Islet precursor cell (in vitro differentiated cells): ENCODE measurements at places on chromosomes 7 and 10.

DNA sequence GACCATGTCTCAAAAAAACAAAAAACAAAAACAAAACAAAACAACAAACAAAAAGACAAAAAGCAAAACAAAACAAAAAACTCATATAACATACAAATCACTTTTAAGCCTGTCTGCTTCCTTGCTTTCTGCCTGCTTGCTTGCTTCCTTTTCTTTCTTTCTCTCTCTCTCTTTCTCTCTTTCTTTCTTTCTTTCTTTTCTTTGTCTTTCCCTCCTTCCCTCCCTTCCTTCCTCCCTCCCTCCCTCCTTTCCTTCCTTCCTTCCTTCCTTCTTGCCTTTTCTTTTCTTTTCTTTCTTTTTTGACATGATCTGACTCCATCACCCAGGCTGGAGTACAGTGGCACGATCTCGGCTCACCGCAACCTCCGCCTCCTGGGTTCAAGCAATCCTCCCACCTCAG, 15.9 kb upstream of the TRA2A start:
- DNase-seq, result no peak

DNA sequence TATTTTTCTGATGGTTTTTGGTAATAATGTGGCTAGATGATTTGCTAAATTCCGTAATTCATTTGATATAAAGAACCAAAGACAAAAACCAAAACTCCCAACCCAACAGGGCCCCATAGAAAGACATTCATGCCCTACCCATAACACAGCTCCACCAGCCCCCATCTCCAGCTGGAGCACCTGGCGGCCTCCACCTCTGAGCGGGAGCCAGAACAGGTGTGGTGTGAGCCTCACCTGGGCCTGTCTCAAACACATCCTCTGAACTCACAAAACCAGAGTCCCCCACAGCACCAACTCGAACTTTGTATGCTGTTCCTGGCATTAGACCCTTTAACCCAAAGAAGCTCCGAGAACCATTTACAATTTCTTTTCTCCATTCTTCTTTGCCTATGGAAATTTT, 36.5 kb upstream of the LAMB4 start:
- no peak for DNase-seq

GRCh38 chr7:138226745-138227279, 150.6 kb downstream of the AKR1D1 start:
- DNase-seq, result no peak

DNA sequence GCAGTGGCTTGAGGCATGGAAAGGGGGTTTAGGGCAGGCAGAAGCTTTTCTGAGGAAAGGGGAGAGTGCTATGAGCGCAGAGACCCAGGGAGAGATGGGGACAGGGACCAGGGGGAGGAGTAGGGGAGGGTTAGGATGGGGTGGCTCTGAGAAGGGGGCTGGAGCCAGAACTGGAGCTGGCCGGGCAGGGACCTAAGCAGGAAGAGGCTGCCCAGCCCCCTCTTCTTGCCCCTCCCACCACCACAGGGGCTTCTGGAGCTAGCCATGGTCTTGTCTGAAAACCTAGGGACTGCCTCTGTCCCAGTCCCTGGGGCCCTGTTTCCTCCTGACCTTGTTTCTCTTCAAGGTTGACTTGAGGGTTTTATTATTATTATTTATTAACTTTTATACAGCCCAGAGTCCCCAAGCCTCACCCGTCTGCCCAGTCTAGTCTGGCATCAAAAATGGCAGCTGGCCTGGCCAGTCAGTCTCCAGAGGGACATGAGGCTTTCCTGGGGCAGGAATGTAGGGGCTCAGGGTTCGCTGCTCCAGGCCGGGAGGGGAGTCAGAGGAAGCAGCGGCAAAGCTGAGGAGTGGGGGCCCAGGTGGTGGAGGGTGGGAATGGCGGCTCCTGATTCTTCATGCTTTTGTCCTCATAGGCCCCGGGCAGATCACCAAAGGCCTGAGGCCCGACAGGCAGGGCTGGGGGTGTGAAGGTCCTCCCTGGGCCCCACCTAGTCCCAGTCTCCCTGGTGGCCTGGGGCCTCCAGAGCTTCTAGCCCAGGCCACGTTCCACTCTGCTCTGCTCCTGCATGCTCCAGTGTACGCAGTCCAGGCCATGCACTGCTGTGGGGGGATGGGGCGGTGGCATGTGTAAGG, 5.7 kb downstream of the TRIM8 start:
- DNase-seq, result no peak

GRCh38 chr10:16597656-16598055, 76.0 kb upstream of the C1QL3 start:
- peak; percentile 74 for DNase-seq

DNA sequence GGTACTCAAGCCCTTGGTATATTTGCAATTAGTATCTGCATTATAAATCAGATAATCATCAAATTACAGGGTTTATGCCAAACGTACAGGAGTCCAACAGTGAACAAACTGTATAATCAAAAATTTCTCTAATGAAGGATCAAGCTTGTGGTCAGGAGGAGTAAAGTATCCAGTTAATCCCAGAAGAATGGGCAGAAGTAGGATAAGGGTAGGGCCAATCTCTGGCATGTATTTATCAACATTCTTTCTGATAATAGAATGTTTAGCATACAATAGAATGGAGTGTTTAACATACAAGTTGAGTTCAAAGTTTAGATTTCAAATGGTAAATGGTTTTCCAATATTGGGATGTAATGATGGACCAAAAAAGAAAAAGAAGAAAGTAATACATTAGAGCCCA, 103.0 kb downstream of the CALD1 start:
- no peak for DNase-seq

- no peak for DNase-seq
These were observed at the start of gene MGAM2 for GRCh38 chr7:142111499-142111898. Gene MGAM2, plus strand, starts transcription at chr7:142111718. Its CDS starts 5,156 bp downstream, at chr7:142116874.

- no peak for DNase-seq
These were observed 67.9 kb downstream of the PPP1R9A start for GRCh38 chr7:94975336-94975735.

GRCh38 chr7:140611641-140612040, 29.0 kb downstream of the DENND2A start:
- no peak for DNase-seq

- no peak for DNase-seq
These were observed 30.8 kb upstream of the PAX2 start for GRCh38 chr10:100714566-100714950.

GRCh38 chr10:25226775-25227682, 52.2 kb downstream of the GPR158 start:
- peak; percentile 59 for DNase-seq

DNA sequence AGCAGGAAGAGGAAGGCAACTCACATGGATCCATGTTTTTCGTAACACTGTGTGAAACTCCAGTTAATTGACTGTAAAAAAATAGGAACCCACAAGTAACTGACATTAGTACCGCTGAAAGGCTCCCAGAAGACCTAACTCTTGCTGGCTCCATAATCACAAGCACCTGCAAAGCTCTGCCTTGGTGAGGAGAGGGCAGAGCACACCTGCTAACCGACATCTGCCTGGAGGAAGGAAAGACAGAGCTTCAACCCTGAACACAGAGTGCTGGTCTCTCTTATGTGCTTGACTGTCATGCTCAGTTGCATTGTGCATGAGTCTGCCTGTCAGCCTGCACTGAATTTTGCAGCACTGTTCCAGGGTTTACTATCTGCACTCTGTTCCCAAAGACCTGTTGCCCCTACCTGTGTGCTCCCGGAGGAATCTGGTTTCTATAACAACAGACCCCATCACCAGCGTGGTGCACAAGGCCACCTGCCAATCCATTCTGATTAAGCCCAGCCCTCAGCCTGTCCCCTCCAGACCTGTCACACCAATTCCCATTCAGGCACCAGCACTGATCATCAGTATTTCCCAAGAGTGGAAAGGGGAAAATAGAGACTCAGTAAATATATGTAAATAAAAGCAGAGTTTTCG, 63.1 kb upstream of the ANKRD1 start:
- DNase-seq, result no peak

DNA sequence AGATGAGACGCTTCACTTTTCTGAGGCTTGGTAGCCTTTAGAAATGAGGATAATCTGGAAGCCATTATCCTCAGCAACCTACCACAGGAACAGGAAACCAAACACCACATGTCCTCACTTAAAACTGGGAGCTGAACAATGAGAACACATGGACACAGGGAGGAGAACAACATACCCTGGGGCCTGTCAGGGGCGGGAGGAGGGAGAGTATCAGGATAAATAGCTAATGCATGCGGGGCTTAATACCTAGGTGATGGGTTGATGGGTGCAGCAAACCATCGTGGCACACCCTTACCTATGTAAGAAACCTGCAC, 48.9 kb downstream of the LRGUK start:
- no peak for DNase-seq
